ENCODE measurements at places on chromosomes 6 and 20. TPM values are rescaled to one million over a fixed set of nuclear protein-coding genes. Genes with fewer than 3 reads are reported as not detected.

RAET1E gene
- total RNA-seq, result not detected

SERPINB1 gene
- total RNA-seq, result 34.3 TPM

C20orf141 gene
- total RNA-seq, result not detected

CNR1 gene
- 0.14 TPM for total RNA-seq

ARMH2 gene
- not detected for total RNA-seq

SS18L1 gene
- total RNA-seq, result 17.3 TPM

POLH gene
- total RNA-seq, result 6.9 TPM

DEFB121 gene
- not detected for total RNA-seq

EBF4 gene
- total RNA-seq, result 2.3 TPM

DNA sequence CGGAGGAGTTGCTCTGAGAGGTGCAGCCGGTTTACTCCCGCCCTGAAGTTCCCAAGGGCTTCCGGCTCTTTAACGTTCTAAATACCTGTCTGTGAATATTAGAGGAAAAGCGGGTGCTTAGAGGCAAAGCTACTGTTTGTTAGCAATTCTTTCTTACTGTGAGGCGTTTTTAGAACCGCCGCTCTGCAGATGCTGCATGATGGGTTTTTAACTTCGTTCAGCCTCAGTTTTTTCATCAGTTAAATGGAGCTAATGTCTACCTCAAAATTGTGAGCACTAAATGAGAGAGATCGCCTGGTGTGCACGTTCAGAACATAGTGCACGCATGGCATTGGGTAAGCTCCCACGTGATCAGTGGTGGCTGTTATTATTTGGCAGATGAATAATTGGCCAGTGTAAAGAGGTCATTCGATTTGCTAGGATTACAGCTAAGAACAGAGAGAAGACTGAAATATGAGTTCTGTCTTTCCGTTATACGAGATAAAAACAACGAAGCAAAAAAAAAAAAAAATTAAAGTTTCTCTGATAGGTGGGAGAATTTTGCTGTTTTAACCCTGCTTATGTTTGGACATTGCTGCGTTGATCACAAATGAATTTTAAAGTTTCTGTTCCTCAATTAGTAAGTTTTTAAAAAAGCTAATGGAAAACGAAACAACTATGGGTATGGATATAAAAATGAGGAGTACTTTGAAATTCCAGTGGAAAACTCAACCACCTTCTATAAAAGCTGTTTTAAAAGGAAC lies 660 bp upstream of the TFB1M start:
- DNase-seq, result no peak

DNA sequence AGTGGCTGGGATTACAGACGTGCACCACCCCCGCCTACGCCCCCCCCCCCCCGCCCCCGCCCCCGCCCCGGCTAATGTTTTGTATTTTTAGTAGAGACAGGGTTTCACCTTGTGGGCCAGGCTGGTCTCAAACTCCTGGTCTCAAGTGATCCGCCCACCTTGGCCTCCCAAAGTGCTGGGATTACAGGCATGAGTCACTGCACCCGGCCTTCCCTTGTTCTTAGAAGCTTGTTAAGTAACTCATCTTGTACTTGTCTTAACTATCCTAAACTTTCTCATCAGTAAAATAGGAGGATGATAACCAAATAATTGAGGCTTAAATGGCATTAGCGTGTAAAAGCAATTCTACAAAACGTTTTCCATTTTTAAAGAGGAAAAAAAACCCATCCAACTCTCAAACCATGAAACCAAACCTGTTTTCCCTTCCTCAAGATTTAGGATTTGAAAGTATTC lies 4.2 kb downstream of the CDYL start:
- DNase-seq, result no peak

DNA sequence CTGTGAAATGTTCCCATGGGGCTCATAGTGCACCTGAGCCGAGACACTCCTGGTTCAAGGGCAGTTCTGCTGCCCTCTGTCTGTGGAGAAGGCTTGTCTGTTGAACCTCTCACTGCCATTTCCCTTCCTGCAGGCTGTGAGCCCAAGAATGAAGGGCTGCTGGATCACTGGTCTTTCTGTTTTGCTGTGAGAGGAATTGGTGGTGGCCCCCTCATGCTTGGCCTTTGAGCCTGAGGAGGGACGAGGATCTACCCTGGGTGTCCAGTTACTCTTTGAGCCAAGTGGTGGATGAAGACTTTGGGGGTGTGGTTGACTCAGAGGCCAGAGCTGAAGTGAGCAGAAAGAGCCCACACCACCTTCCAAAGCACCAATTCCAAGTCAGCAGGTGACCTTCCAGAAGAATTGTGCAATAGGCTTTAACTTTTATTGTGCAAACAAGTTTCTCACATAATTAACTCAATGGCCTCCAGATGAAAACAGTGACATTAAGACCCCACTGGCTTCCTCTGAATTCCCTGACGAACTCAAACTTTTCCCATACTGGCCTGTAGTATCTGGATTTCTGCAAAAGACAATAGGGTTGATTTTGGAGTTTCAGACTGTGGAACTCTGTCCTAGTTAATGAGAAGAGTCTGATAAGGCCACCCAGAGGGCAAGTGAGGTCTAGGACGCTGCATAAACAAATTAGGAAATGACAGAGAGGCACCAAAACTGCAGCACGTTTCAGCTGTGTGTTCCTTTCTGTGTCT lies 101.5 kb downstream of the PHACTR3 start:
- no peak for DNase-seq

- DNase-seq, result no peak
Measured at GRCh38 chr6:149860834-149861602, 3.1 kb downstream of the LRP11 start.

DNA sequence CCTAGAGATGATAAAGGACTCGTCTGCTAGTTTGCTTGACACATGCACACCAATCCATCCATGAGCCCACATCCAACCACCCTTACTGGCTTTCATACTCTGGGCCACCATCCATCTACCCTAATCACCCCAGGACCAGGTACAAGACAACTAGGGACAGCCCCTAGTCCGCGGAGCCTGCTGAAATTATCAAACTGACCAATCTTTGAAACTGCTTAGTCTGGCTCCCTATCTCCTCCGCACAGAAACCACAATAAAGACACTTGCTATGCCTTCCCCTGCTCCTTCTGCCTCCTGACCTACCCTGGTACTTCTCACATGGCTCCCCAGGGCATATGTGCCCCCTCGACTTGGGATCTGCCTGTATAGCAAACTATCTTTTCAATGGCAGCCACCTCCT lies 33.1 kb downstream of the PXDC1 start:
- no peak for DNase-seq

DNA sequence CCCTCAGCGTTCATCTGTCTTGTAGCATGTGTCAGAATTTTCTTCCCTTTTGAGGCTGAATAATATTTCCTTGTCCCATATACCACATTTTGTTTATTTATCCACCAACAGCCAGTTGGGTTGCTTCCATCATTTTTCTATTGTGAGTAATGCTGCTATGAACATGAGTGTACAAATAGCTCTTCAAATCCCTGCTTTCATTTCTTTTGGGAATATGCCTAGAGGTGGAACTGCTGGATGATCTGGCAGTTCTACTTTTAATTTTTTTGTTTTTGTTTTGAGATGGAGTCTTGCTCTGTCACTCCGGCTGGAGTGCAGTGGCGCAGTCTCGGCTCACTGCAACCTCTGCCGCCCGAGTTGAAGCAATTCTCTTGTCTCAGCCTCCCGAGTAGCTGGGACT lies 64.7 kb downstream of the SASH1 start:
- DNase-seq, result no peak

DNA sequence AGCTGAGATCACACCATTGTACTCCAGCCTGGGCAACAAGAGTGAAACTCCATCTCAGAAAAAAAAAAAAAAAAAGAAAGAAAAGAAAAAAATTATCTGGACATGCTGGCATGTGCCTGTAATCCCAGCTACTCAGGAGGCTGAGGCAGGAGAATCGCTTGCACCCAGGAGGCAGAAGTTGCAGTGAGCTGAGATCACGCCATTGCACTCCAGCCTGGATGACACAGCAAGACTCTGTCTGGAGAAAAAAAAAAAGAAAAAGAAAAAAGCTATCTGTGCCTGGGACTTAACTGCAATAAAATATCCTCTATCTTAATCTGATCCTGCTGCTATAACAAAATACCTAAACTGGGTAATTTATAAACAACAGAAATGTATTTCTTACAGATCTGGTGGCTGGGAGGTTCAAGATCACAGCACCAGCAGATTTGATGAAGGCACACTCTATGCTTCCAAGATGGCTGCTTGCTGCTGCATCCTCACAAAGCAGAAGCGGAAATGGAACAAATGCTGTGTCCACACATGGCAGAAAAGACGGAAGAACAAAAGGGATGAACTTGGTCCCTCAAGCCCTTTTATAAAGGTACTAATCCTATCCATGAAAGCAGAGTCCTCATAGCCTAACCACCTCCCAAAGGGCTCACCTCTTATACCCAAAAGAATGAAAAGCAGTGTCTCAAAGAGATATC lies 273.3 kb upstream of the JARID2 start:
- DNase-seq, result no peak

GRCh38 chr6:13425943-13426931 lies 61.2 kb downstream of the GFOD1 start:
- DNase-seq, result peak; percentile 29

DNA sequence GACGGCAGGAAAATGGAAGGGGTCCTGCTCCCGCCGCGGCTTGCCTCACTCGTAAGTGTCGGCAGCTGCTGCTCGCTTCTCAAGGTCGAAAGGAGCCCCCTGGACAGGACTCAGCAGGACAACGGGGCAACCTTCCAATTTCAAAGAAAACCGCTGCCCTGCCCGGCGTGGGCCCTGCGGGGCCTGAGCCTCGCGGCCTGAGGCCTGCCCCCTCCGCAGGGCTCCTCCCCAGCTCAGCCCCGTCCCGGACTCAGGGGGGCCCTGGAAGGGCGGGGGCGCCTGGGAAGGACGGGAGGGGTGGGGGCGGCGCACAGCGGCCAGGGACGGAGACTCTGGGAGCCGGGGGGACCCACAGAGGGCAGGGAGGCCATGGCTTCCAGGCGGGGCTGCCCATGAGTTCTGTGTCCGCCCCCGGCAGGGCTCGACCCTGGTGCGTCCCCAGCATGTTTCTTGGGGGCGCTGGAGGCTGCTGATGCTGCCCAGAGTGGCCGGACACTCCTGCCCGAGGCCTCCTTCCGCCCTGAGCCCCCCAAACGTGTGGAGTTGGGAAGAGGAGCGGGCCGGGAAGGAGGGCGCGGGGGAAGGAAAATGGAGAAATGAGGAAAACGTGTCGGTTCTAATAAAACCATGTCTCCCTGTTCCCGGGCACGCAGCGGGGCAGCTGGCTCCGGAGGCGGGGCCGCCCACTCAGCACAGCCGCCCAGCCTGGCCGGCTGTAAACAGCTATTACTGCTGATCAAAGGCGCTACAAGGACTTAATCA lies 114.6 kb downstream of the DLL1 start:
- DNase-seq, result no peak

- no peak for DNase-seq
Measured at GRCh38 chr6:30705620-30706019, 11.5 kb downstream of the MDC1 start.

DNA sequence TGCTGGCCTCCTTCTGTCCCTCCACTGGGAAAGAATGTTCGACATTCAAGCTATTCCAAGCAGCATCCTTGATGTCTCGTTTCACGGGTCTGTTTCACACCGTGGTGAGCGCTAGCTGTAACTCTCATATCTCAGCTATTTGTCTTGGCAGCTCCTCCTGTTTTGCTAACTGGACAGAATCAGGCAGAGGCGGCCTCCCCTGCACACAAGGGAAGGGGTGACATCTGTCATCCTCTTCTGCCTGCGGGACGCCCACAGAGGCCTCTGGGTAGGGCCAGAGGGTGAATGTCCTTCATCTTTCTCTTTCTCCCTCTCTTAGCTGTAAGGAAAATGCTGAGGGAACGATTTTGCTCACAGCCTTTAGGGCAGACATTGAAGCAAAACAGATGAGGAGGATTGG lies 232.8 kb upstream of the GMDS start:
- DNase-seq, result no peak

DNA sequence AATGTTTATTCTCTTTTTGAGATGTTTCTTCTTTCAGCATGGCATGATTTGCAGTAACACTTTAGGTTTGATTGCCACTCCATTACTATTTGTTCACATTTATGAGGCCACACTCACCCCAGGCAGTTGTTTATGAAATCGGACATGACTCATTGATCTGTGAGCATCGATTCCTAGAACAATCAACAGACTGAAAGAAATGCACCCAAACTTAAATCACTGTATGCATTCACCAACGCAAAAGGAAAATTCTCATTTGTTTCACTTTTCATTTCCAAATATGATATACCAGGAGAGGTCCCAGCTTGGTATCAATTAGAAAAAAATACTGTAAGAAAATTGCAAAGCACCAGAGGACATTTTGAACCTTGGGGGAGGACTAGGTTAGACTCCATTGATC lies 5.4 kb upstream of the GJA10 start:
- no peak for DNase-seq

GRCh38 chr6:108779536-108780275 lies 68.5 kb upstream of the ARMC2 start:
- DNase-seq, result no peak

- no peak for DNase-seq
Measured at GRCh38 chr6:158706369-158706982, 56.6 kb downstream of the SYTL3 start.

GRCh38 chr6:170437719-170438401 lies 115.2 kb downstream of the PSMB1 start:
- no peak for DNase-seq

DNA sequence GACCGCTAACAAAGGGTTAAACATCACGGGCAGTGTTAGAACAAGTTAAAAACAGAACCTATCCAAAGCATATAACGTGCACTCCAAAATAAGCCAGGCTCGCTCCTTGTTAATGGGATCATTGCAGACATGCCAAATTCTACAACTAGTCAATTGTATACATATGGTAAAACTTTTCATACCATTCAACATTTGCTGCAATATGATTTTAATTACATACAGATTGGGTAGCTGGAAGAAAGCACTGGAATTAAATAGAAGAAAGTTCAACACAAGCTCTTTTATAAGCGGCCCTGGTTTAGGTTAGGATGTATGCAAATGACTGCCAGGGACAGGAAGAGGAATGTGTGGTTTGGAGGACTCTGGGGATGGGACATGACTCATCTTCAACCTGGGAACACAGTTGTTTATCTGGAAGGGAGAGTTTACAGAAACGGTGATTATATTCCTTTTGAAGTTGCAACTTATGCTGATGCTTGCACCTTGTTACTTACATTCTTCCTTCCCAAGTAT lies 62.5 kb upstream of the TIAM2 start:
- DNase-seq, result no peak

DNA sequence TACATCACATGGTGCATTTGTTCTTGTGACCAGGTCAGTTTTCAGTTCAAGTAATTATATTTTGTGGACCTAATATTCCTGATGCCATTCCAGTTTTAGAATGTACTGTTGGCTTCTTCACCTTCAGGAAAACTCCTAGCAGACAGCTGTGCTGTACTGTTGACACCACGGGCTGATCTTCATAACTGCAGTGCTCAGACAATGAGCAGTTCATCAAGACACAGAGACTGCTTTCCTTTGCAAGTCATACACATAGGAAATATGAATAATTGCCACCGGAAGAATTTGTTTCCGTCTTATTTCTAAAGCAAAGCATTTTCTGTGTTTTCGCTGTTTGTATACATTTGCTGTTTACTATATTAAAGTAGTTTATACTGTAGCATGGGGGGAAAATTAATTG lies 89.8 kb downstream of the C6orf118 start:
- DNase-seq, result no peak

GRCh38 chr6:116447496-116448011 lies 13.6 kb upstream of the CALHM6 start:
- no peak for DNase-seq
